Spinal cord (tissue), 10 donors: ENCODE measurements at places on chromosomes 6 and 20.
A peak's percentile ranks its signal among the peaks of the same experiment; 100 is the strongest.

DNA sequence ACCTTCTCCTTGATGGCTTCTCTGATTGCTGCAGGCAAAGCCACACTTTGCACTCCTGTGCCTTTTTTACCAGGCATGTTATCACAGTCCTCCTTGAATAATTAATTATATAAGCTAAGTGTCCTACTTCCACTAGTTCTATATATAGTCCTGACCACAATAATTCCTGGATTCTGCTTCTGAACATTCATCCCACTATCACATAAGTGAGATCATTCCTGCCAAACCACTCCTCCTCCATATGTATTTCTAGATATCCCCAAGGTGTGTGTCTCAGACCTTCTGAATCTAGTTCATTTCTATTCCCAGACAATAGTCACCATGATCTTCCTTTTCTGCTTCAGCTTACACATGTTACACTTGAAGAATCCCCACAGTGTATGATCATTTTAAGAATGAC is 1237.5 kb upstream of the MAP3K7 start:
- no peak for DNase-seq

DNA sequence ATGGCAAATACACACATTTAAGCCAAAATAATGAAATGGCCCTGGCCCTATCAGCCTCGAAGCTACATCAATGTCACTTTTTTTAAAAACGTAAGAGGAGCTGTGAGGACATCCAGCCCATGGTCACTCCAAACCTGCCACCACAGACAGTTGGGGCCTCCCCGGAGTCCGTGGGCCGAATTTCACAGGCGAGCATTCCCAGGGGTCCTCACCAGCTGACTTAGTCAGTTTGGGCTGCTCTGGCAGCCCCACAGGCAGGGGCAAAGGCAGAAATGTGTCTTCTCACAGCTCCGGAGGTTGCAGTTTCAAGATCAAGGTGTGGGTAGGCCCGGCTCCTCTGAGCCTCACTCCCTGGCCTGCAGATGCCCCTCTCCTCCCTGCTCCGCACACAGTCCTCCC is 25.8 kb upstream of the CD93 start:
- DNase-seq, result no peak

DNA sequence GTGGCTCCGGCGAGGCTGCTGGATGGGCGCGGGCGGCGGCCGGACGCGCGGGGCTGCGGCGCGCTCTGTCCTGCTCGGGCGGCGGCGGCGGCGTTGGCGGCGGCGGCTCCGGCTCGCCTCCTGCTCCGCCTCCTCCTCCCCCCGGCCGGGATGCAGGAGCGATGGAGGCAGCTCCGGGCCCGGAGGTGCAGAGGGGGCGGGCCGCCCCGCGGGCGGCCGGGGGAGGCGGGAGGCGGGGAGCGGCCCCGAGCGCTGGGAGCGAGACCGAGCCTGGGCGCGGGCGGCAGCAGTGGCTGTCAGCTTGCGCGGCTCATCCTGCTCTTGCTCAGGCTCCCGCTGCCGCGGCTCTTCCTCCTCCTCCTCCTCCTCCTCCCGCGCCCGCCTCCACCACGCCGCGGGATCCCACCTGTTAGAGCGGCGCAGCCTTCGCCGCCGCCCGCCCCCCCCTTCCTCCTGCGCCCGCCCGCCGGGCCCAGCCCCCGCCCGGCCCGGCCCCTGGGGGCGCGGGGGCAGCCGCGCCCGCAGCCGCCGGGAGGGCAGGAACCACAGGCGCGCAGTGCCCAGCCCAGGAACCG is at the start of gene NOL4L:
Gene NOL4L (minus strand): TSS at position 323 of the 575 bp plus-strand sequence. CDS start 443 bp downstream, outside the sequence.
- peak; percentile 64 for DNase-seq

DNA sequence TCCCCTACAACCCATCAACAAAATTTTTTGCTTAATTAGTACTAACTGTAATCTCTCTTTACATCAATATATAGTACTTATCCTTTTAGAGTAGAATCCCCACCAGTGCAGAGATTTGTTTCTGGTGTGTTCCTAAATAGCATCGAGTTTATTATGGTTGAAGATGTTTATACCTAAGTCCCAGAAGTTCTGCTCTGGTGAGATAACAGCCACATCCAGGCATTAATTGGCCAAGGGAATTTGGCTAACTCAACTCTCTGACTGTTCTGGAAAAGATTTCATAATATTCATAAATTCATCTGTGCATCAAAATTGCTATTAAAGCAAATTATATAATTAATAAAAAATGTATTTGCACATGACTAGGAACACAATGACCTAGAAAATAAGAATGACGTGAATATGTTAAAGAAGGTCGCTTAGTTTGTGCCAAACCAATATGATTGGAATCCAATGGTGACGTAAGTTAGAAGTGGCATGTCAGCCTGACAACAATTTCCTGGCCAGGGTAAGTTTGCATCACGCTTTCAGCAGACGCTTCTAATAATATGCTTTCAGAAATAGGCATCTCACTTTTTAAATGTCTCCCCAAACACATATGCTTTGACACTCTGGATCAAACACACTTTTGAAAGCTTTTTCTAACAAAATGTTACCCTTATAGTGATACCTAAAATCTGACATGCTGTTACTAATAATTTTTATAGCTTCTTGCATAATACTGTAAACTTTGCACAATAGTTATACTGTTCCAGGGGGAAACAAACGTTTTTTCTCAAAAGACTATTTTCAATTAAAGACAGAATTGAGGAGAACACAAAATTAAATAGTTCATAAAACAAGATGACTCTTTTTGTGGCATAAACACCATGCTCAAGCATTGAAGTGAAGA is 236.7 kb downstream of the TENT5A start:
- DNase-seq, result no peak

GRCh38 chr6:115001731-115002350 is 659.0 kb upstream of the HS3ST5 start:
- DNase-seq, result no peak

DNA sequence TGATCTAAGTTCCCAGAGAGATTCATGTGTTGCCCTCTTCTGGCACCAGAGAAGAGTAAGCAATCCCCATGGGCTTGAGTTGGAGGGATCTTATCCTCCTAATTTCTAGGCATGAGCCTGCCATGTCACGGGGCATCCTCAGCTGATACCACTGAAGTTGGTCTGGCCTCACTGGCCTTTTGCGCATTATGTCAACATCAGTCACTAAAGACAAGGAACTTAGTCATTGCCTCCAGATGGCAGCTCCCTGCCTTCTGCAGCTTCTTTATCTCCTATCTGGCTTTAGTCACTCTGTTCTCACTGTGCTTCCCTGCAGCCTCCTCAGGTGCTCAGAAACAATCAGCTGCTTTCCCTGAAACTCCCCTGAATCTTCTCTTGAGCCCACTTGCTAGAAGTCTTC is 312.2 kb downstream of the ADGRG6 start:
- no peak for DNase-seq

DNA sequence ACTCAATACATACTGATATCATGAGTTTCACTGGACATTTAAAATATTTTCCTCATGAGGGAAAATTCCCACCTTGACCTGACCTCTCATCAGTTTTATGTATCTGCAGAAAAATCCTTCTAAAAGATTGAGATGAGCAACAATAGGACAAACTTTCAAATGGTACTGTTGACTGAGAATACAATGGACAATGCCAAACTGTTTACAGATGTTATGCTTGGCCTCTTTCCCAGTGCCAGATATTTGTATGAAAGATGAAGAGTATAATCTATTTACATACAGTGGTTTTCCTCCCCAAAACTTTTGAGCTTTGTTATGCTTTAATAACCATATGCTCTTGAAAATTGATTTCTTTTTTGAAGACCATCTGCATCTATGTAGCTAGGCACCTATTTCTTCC is 245.1 kb upstream of the RSPO3 start:
- DNase-seq, result no peak

DNA sequence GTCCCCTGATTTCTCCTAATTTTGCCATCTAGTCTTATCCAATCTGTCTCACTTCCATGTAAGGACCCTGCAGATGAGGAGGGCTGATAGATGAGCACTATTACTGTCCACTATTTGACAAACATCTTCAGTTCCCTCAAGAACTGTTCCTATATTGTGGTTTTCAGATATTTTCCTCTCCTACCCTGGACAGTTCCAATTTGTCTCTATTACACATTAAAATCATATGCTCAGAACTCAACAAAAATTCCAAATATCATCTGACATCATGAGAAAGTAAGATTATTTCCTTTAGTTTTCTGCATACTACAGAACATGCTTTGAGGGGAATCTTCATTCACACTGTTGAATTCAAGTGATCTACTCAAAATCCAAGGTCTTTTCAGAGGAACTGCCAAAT is 265.6 kb upstream of the ARID1B start:
- no peak for DNase-seq

- no peak for DNase-seq
These were observed 385.2 kb downstream of the KIF16B start for GRCh38 chr20:16187956-16188616.

DNA sequence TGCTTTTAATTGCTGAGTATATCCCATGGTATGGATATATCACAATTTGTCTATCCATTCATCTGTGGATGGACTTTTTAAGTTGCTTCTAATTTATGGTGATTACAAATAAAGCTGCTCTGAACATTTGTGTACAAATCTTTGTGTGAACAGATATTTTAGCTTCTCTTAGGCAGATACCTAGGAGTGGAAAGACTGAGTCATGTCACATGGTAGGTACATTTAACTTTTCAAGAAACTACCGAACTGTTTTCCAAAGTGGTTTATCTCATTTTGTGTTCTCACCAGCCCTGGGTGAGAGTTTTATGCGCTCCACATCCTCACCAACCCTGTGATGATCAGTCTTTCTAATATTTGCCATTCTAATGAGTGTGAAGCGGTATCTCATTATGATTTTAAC is 31.0 kb upstream of the ZNFX1 start:
- DNase-seq, result no peak

- DNase-seq, result peak; percentile 74
These were observed 109.7 kb downstream of the LRFN2 start for GRCh38 chr6:40477246-40478126.

DNA sequence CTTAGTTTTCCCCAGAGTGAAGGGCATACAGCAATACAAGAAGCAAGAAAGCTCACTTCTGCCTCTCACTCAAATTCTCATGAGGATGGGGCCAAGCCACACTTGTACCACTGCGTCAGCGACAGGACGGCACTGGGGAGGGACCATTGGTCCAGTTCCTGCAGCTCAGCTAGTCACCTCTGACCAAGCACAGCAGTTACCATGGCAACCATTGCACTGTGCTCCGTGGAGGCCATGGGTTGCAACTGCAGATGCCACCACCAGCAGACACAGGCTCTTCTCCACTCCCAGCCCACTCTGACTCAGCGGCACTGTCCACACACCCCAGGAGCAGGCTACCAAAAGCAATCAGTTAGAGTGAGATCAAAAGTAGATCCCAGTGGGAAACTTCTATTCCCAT is 441.1 kb upstream of the ARID1B start:
- DNase-seq, result no peak

GRCh38 chr6:106125925-106126435 is 39.8 kb downstream of the PRDM1 start:
- DNase-seq, result no peak

- DNase-seq, result no peak
These were observed 324.3 kb downstream of the QKI start for GRCh38 chr6:163738725-163739407.

DNA sequence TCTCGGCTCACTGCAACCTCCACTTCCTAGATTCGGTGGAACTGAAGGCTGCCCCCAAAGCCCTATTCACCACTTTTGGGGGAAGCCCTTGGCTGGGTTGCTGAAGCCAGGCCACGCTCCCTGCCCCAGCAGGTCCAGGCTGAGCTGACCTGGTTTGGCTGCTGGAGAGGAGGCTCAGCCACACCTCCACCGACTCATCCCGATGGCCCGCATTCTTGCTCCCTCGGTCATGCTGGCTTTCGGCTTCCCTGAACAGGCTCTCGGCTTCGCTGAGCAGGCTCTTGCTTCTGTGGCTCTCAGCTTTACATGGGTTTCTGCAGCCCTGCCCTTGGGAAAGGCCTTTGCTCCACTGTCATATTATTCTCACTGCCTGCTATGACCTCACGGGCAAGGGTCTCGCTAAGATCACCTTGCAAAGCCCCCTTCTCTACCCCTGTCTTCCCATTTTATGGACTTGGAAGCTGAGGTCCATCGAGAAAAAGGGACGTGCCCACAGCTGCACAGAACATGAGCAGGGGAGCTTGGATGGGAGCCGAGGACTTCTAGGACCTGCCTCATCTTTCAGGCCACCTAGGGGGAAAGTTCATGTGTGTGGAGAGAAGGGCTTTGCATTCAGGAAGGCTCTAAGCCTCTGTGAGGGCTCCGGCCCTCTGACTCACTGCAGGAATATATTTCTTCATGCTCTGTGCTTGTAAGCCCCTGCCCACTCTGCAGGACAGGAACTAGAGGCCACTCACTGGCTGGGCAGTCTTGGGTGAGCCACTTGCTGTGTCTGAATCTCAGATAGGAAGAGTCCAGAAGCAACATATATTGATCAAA is 15.6 kb downstream of the ARHGAP40 start:
- DNase-seq, result no peak

DNA sequence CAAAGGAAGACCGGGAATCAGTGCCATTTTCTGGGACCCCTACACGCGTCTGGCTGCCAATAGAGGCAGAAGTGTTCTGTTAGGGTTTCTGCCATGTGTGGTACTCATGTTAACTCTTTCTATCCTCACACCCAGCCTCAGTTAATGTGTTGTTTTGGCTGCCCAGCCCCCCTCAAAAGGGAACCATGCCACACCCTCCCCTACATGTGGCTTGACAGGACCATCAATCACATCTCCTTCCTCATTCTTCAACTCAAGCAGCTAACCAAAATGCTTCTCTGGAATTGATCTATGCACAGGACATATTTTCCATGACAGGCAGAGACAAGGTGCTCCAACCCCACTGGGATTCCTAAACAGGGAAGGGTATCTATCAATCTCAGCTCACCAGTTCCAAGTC is 22.0 kb downstream of the AHCY start:
- DNase-seq, result no peak

DNA sequence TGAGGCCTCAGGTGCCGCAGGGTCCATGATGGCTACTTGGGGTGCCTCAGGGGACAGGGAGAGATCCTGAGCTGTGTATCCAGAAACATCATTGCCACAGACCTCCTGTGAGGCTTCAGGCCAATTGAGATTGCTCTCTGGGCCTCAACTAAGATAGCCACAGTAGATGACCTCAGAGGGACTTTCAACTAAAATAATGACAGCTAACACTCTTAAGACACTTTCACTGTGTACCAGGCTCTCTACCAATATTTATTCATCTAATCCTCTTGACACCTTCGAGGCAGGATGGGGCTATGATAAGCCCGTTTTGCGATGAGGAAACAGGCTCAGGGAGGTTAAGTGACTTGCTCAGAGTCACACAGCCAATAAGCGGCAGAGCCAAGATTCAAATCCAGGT is 10.7 kb downstream of the RIMS4 start:
- DNase-seq, result no peak

- no peak for DNase-seq
These were observed 298.2 kb upstream of the MARCKS start for GRCh38 chr6:113558966-113559365.
